ENCODE measurements at places on chromosomes 2 and 18. TPM values are rescaled to one million over a fixed set of nuclear protein-coding genes. Genes with fewer than 3 reads are reported as not detected.

DNA sequence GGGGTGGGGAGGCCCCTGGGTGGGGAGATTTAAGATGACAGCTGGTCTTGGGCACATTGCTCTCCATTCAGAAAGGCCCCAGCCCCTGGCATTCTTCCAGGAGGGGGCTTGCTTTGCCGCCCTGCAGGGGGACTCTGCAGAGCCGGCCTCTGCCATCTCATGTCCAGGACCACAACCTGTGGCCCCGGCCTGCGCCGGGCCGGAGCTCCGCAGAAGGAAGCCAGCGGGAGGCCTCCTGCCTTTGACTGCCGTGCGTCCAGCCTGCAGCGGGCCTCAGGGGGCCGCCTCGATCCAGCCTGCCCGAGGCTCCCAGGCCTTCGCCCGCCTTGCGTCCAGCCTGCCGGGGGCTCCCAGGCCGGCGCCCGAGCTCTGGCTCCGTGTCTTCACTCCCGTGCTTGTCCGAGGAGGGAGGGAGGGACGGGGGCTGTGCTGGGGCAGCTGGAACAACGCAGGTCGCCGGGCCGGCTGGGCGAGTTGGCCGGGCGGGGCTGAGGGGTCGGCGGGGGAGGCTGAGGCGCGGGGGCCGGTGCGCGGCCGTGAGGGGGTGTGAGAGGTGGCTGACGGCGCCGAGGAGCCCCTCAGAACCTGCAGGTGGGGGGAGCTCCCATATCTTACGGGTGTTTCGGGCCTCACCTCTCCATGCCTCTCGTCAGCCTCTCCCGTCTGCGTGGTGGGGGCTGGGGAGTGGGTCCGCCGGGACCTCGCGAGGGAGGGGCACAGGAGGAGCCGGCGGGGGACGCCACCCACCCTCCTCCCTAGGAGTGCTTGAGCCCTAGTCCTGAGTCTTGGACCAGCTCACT is 20.4 kb downstream of the GPC1 start:
- DNase-seq, result no peak

GRCh38 chr2:163594497-163594896 is 141.3 kb downstream of the FIGN start:
- no peak for DNase-seq

- no peak for DNase-seq
These were observed 18.1 kb upstream of the DYNC1I2 start for GRCh38 chr2:171669121-171669520.

The FSHR gene
- not detected for total RNA-seq

DNA sequence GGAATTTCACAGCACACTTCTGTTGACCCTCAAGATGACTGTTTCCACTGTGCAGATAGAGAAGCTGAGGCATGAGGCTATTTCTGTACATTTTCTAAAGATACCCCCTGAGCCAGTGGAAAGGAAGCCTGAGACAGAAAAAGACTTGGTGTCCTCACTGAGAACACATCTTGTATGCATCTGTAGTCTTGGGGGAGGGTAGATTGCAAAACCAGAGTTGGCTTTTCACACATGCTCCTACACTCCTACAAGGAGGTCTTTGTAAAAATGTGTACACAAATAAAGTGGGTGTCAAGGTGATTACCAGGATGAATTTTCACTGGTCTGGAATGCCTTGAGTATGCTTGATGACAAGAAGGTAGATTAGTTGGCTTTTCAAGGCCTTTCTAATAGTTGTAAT is 98.0 kb downstream of the KCTD18 start:
- no peak for DNase-seq

The TANC1 gene
- 13.3 TPM for total RNA-seq

- DNase-seq, result no peak
These were observed 125.7 kb upstream of the DPP10 start for GRCh38 chr2:114316532-114317300.
